ENCODE measurements at places on chromosomes 2 and 18. TPM values are rescaled to one million over a fixed set of nuclear protein-coding genes. Genes with fewer than 3 reads are reported as not detected.

- H3K4me1 ChIP-seq: no peaks in the 10 kb centered on the region
- no peaks in the 10 kb centered on the region for H3K27me3 ChIP-seq
Observed at GRCh38 chr2:172742931-172743540, 7.4 kb downstream of the RAPGEF4 start.

DNA sequence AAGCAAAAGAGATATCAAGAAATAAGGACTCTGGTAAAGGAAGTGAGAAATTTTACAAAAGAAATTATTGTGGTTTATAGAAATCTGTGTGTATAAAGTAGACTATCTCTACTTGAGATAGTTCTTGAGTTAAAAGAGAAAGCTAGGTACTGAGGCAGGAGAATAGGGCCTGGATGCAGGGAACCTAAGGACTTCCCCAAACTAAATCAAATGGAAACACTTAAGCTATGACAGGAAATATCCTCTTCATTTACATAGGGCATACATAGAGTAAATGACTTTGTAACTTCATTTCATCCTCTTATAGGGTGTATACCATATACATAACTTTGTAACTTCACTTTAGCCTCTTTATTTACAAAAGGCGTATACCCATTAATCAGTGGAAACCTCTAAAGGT lies 219.2 kb upstream of the RGPD4 start:
- H3K27me3 ChIP-seq: no peaks in the 10 kb centered on the region
- no peak overlapping the region for H3K4me3 ChIP-seq
- no peaks in the 10 kb centered on the region for H3K4me1 ChIP-seq
- DNase-seq: no peak

- no peak for DNase-seq
- no peaks in the 10 kb centered on the region for H3K27me3 ChIP-seq
- no peak overlapping the region for H3K4me3 ChIP-seq
- no peak overlapping the region for H3K27ac ChIP-seq
- peaks cover 100% of the 10 kb centered on the region for H3K36me3 ChIP-seq
Observed at GRCh38 chr2:202299712-202300111, 34.1 kb downstream of the NOP58 start.

DNA sequence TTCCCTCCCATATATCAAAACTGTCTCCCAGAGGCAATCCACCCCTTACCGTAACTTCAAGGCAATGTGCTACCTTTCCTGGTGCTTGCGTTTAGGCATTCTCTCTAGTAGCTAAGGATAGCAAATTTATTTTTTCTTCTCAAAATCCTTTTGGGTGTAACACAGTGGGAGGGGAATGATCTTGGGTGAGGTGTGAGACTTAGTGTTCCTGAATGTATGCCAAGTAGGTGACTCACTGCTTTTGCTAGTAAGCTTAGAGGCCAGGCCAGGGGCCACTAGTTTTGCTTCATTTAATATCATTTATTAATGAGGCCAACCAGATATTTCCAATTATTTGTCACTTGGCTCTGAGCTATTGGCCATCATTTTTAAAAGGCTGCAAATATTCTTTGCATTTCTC lies 135.5 kb downstream of the NAPG start:
- no peaks in the 10 kb centered on the region for H3K4me1 ChIP-seq
- DNase-seq: no peak
- no peak overlapping the region for H3K4me3 ChIP-seq
- no peak overlapping the region for H3K27ac ChIP-seq
- no peaks in the 10 kb centered on the region for H3K36me3 ChIP-seq

DNA sequence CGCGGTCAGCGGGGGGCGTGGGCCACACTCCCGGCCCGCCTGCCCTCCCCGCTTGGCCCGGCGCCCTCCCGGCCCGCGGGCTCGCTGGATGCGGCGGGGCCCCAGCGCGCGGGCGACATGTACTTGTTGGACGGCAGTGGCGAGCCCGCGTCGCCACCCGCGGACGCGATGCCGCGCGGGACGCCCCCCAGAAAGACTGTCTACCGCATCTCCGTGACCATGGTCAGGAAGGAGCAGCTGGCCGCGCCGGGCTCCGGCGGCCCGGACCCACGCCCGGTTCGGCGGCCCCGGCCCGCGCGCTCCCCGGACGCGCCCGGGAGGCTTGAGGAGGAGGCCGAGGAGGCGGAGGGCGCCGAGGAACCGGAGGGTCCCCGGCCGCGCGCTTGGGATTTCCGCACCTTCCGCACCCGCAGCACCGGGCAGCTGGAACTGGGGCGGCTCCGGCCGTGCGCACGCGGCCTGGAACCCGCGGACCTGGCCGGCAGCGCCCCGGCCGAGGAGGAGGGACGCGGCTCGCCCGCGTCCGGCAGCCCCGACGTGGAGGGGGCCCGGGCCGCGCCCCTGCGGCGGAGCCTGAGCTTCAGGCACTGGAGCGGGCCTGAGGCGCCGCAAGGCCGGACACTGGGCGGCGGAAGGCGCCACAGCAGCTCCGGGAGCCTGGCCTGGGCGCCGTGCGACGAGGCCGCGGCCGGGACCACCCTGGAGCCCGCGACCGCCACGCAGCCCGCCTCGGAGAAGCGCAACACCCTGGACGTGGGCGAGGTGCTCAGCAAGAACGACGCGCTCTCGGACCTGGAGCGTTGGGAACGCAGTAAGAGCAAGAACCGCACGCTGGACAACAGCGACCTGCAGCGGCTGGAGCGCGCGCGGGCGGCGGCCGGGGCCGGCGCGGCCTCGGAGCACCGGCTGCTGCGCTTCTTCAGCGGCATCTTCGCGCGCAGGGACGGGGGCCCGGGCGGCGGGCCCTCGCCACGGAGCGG lies 176.4 kb downstream of the AGAP1 start:
- H3K4me3 ChIP-seq: peak overlapping the region; percentile 73
- no peaks in the 10 kb centered on the region for H3K36me3 ChIP-seq
- peaks cover 17% of the 10 kb centered on the region for H3K4me1 ChIP-seq
- H3K27ac ChIP-seq: peak overlapping the region; percentile 43
- DNase-seq: peak; percentile 72

DNA sequence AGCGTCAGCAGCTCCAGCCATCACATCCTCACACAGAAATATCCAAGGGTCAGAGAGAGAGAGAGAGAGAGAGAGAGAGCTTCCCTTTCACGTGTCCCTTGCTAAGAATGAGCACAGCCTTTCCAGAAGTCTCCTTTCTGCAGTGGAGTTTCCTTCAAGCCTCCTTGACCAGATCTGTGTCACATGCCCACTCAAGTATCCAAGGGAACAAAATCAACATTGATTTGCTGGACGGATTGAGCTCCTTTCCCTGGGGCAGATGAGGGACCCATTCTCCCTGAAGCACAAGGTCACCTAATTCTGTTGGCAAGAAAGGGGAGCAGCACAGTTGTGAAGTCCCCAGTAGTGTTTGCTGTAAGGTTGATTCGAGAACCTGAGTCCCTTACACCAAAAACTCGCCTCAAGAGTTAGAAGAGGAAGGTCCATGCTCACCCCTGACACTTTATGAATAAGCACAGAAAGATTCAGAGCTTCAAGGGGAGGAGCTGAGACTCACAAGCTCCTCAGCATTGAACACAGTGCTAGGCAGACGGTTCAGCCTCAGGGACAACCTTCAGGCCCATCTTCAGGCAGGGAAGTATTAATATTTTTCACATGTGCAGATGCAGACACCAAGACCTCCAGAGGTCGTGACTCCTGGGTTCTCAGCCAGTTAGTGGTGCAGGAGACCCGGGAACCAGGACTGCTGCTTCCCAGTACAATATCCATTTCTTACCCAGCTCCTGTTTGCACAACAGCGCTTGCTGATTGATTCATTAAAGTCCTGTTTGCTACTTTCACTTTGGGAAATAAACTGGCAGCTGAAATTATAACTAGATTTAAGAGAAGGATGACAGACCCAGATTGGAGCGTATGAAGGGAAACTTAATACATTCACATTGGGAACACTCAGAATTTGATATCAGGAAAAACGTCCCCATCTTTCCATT lies 38.2 kb upstream of the MARCO start:
- H3K27me3 ChIP-seq: no peaks in the 10 kb centered on the region
- H3K36me3 ChIP-seq: no peaks in the 10 kb centered on the region
- H3K27ac ChIP-seq: no peak overlapping the region
- DNase-seq: no peak

DNA sequence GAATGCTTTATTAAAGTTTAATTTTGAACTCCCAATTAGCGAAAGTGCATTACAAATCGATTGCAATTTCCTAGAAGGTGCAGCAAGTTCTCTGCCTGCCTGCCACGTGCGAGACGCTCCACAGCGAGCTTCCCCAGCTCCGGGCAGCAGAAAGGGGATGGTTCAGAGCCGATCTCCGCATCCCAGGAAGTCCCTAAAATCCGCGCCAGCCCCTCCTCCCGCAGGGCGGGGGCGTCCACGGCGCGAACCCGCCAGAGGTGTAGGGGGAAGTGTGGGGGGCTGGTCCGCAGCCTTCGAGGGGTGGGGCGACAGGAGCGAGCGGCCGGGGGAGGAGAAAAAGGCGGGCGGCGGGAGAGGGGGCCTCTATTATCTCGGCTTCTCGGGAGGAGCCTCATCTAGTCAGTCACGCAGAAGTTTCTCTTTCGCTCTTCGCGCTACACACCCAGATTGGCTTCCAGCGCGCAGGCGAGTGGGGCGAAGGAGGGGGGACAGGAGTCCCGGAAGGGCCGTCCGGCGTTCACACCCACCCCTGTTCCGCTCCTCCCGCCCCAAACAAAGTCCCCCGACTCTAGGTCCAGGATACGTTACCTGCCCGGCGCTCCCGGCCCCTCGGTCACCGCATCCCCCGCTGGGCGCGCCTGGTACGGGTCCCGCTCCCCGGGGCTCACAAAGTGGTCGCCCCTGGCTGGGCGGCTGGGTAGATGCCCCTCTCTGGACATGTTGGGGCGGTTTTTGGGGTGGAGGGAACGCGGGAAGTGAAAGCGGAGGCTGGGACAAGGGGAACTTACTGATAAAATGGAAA lies 9.1 kb upstream of the NR4A2 start:
- peak; percentile 95 for DNase-seq
- peak overlapping the region; percentile 100 for H3K27ac ChIP-seq

DNA sequence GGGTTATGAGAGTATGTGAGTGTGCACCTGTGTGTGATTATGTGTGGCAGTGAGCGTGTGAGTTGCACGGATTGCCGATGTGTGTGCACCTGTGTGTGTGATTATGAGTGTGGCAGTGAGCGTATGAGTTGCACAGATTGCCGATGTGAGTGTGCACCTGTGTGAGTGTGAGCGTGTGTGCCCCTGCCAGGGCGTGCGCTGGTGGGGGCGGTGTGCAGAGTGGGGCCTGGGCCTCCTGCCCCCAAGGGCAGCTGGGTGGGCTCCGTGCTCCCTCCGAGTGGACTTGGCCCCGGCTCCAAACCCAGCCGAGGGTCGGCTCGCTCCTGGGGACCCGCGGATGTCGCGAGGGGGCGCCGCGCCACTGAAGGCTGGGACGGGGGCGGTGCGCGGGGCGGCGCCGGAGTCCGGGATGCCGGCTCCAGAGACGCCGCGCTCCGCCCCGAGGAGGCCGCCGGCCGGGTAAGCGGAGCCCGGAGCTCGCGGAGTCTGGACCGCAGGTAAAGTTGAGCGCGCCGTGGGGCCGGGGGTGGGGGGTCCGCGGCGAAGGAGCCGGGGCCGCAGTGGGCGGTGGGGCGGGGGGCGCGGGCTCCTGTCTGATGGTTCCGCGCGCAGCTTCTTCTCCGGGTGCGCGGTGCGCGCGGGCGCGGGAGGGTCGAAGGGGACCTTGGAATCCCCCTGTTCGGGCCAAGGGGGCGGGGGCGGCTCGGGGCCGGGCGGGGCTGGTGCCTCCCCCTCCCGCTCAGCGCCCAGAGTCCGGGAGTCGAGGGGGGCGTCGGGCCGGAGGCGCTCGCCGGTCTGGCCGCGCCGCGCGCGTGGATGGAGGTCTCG lies at the start of gene KCNG2:
Gene KCNG2 (plus strand): TSS at position 421 of the 828 bp plus-strand sequence. CDS start 65,730 bp downstream, outside the sequence.
- H3K27ac ChIP-seq: no peak within 1 kb of the TSS
- no peaks in the 10 kb centered on the region for H3K36me3 ChIP-seq
- DNase-seq: peak; percentile 39
- peaks cover 37% of the 10 kb centered on the region for H3K27me3 ChIP-seq
- peaks cover 7% of the 10 kb centered on the region for H3K4me1 ChIP-seq

GRCh38 chr2:176496761-176497160 lies 227.5 kb downstream of the MTX2 start:
- H3K4me1 ChIP-seq: peaks cover 23% of the 10 kb centered on the region
- no peak overlapping the region for H3K4me3 ChIP-seq
- H3K27ac ChIP-seq: no peak overlapping the region
- H3K36me3 ChIP-seq: no peaks in the 10 kb centered on the region

DNA sequence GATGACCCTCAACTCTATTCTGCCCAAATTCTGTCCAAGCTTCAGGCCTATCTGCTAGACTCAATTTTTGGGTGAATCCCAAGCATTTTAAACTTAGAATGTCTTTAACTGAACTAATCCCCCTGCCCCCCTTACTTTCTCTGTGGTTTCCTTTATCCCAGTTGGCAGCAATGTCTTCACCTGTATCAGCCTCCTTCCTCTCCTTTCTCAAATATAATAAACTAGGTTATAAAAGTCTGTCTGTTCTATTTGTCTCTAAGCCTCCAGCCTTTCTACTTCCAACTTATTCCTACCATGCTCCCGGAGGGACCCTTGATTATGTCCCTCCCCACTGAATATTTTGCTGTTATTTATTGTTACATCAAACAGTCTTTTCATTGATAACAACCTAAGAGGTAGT lies 375.5 kb upstream of the TRIB2 start:
- H3K36me3 ChIP-seq: no peaks in the 10 kb centered on the region
- no peaks in the 10 kb centered on the region for H3K4me1 ChIP-seq
- H3K27me3 ChIP-seq: no peaks in the 10 kb centered on the region

DNA sequence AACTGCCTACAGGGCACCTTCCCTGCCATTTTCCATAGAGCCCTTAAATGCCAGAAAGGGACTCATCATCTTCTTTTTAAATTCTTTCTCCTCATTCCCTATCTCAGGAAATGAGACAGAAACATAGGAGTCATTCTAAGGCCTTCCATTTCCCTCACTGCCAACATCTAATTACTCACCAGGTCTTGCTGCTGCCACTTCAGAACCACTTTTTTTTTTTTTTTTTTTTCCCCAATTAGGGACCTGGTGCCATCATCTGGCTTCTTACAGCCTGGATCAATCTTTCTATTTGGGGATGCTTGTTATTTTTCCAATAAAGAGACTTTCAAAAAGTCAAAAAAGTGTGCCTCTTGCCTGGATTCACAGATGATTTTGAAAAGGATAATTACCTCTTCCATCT lies 373.4 kb downstream of the LPIN1 start:
- H3K4me1 ChIP-seq: no peaks in the 10 kb centered on the region
- H3K4me3 ChIP-seq: no peak overlapping the region
- DNase-seq: no peak
- H3K27me3 ChIP-seq: no peaks in the 10 kb centered on the region
- no peaks in the 10 kb centered on the region for H3K36me3 ChIP-seq
- no peak overlapping the region for H3K27ac ChIP-seq

- no peaks in the 10 kb centered on the region for H3K4me1 ChIP-seq
- H3K27ac ChIP-seq: no peak overlapping the region
- DNase-seq: peak; percentile 20
Observed at GRCh38 chr18:79133724-79134123, 64.5 kb downstream of the ATP9B start.

GRCh38 chr2:120794716-120795115 lies 59.0 kb downstream of the GLI2 start:
- no peak overlapping the region for H3K27ac ChIP-seq
- no peaks in the 10 kb centered on the region for H3K27me3 ChIP-seq
- no peaks in the 10 kb centered on the region for H3K4me1 ChIP-seq
- H3K36me3 ChIP-seq: no peaks in the 10 kb centered on the region

- no peak overlapping the region for H3K4me3 ChIP-seq
- no peaks in the 10 kb centered on the region for H3K4me1 ChIP-seq
- no peak for DNase-seq
Observed at GRCh38 chr2:182064019-182064778, 78.5 kb downstream of the PPP1R1C start.

- H3K4me3 ChIP-seq: no peak overlapping the region
- no peaks in the 10 kb centered on the region for H3K27me3 ChIP-seq
- H3K4me1 ChIP-seq: peaks cover 33% of the 10 kb centered on the region
- no peaks in the 10 kb centered on the region for H3K36me3 ChIP-seq
Observed at GRCh38 chr2:236749346-236749745, 179.7 kb downstream of the ACKR3 start.

The CD8B gene
- total RNA-seq: 1.6 TPM

The CHST9 gene
- 4.9 TPM for total RNA-seq

The AQP12B gene
- total RNA-seq: not detected

The GLI2 gene
- total RNA-seq: 1.0 TPM

The NEUROD1 gene
- not detected for total RNA-seq

The UGT1A10 gene
- not detected for total RNA-seq
